ENCODE measurements at places on chromosomes 3 and 15.

GRCh38 chr3:171982828-171983227 is 56.5 kb upstream of the FNDC3B start:
- no peak for DNase-seq

DNA sequence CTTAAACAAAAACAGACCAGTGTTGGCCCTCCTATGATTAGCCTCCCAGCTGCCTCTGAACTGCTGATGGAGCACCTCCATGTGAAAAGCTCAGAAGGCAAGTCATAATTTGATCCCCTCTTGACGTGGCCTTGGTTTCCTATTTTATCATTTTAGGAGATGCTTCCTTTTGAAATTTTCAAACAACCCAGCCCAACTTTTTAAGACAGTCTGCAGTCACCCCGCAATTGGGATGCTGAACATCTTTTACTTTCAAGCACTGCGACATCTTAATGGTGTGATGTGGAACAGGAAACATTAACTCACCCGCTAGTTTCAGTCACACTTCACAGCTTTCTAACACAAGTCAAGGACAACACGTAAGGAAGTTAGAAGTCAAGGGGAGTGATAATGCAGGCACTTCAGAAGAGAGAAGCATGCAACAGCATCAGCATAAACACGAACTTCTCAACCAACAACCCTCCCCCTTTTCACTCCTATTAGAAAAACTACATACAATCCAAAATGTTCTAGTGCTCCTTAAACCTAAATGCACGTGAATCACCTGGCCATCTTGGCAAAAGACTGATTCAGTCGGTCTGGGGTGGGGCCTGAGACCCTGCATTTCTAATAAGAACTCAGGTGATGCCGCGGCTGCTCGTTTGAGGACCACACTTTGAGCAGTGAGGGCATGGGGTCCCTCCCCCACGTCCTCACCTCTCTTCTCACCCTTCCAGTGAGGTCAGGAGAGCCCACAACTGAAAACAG is 161.5 kb downstream of the FOXP1 start:
- DNase-seq = no peak

- DNase-seq = no peak
These were observed 109.4 kb downstream of the KLF13 start for GRCh38 chr15:31435912-31436628.

DNA sequence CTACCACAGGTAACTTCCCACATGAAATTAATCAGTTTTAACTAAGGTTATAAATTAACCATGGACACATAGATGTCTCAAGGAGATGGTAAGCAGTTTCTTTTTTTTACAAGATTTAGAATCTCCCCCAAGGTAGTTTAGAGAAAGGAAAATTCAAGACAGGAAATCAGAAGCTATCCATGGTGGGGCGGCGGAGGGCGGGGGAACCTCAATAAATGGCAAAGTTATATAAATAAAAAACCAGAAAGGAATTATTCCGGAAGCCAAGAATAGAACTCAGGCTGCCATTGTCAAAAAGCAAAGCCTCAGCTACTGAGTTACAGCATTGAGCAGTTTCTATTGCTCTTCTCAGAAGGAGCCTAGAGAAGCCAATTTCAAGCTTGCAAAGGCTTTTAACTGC is 172.1 kb upstream of the SMAD3 start:
- no peak for DNase-seq

DNA sequence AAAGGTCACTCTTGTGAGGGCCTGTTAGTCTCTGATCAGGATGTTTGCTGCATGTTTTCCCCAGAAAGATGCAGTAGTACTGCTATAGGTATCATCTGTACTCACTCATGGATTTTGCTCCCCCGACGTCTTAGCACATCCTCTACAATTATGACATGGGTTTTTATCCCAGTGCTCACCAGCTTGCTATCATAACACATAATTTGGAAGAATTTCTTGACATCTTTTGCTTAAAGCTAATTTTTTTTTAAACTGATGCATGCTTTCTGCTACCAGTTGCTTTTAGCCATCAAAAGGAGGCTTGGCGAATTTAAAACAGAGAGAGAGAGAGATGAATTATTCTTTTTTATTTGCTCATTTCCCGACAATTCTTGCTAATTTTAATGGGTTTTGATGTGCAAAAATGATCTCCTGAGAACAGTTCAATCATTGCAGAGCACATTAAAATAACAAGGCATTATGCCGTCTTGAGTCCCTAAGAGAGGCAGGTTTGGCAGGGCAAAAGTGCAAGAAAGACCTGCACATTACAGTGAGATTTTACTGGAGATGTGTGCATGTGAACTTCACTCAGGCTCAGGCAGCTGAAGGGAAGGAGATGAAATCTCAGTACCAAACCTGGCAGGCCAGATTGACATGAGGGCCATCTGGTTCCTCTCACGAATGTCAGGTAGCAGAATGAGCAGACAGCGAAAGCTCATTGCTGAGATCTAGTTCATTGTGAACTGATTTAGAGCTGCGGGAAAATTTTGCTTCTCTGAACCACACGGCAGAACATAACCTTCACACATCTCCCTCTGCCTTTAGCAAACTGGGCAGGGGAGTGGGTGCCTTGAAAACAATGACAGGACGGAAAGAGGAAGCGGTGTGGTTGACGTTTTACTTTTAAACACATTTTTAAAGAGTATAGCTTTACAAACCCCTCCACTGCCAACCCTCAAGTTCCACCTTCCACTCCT is 25.9 kb upstream of the GOLGA8B start:
- no peak for DNase-seq

DNA sequence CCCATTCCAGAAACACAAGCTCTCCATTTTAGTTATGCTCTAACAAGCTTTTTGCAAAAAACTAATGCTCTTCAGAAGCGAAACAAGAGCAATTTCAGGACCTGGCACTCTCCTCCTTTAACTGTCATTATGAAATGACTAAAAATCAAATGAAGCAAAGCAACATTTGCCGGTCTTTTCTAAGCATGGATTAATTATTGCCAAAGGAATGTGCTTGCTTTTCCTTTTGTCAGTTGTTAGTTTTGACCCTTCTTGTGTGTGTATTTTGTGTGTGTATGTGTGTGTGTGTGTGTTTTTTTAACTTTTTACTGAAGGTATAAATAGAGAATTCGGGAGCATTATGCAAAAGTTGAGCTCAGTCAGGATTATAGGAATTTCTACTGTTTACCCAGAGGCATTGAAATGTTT is 509.1 kb downstream of the TUSC7 start:
- no peak for DNase-seq

DNA sequence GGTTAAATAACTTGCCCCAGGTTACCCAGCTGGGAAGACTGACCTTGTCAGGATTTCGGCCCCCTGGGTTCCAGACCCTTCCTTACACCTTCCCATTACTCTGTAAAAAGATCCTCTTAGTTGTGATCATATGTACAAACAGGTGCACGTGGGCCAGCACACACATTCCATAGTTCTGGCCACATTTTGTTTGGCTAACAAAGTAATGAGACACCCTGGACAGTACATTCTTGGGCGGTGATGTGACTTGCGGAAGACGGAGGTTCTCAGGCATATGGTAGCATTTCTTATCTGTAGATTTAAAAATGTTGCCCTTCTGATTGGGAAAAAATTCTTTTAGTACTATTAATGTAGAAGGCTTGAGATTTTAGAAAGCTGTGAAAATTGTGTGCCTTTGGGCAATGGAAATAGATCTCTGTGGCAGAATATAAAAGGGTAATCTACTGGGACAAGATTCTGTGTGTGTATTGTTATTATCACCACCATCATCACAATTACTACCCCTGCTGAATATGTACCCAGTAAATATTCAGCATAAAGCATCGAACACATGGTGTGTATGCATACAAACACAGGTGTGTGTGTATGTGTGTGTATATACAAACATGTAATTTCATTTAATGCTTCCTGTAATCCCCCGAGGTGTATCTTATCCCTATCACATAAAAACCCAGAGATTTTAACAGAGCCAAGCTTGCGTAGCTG is 205.4 kb upstream of the UBE2E1 start:
- DNase-seq = no peak

All from caudate nucleus (tissue), 63 donors.